Cardiac fibroblast (primary cell): ENCODE measurements at places on chromosomes 6 and 20.
A peak's percentile ranks its signal among the peaks of the same experiment; 100 is the strongest.

- peak; percentile 67 for DNase-seq
These were observed 150.5 kb upstream of the PRSS16 start for GRCh38 chr6:27096834-27097511.

GRCh38 chr20:38075161-38075998 is 41.8 kb downstream of the RPRD1B start:
- peak; percentile 6 for DNase-seq

DNA sequence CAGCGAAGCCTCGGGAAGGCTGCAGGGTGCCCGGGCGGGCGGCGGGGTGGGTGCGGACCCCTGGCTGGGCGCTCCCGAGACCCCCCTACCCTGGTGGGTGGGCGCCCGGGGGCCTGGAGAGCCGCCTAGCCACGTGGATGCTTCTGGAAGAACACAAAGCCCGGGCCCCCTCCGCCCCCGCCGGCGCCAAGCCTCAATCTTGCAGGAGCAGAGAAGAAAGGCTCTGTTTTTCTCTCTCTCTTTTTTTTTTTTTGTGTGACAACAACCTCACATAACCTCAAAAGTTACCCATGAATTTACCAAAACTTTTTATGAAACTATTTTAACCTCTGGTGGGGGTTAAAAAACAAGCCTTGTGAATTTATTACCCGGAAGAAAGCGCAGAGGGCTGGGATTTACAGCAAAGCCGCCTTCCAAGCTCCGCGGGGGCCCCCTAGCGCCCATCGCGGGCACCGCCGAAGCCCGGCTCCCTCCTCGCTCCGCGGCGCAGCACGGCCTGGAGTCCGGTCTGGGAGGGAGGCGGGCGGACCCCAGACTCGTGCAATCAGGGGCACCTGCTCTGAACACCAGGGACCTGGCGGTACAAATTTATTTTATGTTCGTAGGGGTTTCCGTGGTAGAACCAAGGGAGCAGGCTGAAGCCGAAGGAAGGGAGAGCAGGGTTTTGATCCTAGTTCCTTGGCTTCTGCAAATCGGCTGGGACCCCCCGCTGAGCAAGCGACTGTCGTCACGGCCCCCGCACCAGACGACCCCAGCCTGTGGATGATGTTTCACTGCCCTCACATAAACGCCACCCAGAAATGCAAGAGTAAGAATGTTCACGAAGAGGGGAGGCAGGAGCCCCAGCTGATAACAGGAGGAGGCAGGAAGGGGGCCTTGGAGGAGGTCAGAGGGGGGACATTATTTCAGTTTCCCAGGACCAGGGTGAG is 58.9 kb downstream of the ZNF831 start:
- peak; percentile 78 for DNase-seq

DNA sequence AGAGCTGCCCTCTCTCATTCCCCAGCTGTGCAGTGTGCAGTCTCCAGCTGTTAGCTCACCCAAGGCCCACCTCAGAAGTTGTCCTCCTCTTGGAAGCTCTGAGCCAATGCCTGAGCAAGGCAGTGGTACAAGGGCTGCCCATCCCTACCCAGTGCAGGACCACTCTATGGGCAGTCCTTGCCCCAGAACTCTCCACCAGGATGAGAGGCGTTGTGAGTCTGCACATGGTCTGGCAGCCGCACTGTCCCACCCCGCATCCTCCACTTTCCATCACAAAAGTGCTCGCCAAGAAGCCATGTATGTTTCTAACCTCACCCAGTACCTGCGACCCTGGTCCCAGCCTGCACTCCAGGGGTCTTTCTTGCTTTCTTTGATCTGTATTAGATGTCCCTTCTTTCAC is 175.1 kb upstream of the PMEPA1 start:
- no peak for DNase-seq

DNA sequence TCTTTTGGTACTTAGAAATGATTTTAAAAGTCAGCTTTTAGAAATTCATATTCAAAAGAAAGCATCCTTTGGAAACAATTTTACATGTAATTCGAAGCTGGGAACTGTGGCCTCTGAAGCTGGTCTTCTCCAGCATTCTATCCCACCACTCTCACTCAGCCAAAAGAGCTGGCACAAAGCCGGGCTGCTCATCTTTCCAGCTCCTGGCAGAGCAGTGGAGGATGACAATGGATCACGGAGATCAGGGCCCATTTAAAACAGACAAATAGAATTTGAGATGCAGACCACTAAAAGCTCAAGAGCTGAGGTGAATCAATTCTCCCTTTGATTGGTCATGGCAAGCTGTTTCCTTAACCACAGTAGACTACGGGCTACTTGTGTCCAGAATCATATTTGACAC is 60.6 kb downstream of the OTOR start:
- DNase-seq = no peak

- no peak for DNase-seq
These were observed 201.3 kb downstream of the ESR1 start for GRCh38 chr6:152008779-152009178.

GRCh38 chr20:47392015-47392720 is 35.7 kb upstream of the ZMYND8 start:
- DNase-seq = peak; percentile 99

- DNase-seq = no peak
These were observed 120.3 kb upstream of the TOP1 start for GRCh38 chr20:40908309-40908708.

DNA sequence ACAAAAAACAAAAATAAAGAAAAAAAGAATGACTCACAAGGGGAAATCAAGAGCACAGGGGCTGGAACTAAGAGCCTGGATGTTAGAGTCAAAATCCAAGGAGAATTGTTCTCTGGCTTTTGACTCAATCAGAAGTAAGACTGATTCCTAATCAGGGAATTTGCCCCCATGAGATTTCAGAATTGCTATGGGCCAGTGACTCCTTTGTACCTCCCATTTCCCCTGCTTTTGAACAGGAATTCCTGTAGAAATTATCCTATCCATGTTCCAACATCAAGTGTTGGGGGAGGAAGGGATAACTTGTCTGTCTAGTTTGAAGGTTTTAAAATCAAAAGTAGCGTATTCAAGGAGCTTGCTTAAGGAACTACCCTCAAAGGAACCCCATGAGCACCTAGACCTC is 396.7 kb downstream of the CDC5L start:
- no peak for DNase-seq

- no peak for DNase-seq
These were observed 2.2 kb downstream of the DLGAP4 start for GRCh38 chr20:36308353-36308752.

GRCh38 chr6:133408132-133408531 is 167.0 kb downstream of the EYA4 start:
- no peak for DNase-seq

DNA sequence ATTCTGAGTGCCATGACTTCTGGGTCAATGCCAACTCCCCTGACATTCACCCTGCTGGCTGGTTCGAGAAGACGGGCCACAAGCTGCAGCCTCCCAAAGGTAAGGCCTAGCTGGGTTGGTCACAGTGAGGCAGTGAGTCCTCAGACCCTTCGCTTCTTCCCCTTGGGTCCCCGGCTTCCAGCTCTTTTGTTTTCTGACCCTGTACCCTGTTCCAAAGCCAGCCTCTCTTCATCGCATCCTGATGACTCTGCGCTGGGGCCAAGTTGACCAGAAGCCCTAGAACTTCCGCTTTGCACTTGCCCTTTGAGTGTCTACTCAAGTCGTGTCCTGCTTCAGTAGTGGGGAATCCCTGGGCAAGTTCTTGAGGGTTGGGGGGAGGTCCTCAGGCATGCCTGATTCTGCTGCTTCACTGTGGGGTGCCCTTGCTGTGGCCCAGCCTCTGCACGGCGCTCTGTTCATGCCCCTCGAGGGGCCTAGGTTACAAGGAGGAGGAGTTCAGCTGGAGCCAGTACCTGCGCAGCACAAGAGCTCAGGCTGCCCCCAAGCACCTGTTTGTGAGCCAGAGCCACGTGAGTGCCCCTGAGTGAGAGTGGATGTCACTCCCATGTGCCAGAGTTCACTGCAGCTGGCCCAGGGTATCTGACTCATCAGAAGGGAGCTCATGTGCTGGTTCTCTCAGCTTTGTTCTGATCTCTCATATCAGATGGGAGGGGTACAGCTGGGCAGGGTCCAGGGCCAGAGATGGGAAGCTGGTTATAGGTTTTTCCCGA is 23.0 kb downstream of the L3MBTL1 start:
- DNase-seq = no peak

GRCh38 chr6:148959008-148959407 is 212.2 kb downstream of the UST start:
- no peak for DNase-seq

DNA sequence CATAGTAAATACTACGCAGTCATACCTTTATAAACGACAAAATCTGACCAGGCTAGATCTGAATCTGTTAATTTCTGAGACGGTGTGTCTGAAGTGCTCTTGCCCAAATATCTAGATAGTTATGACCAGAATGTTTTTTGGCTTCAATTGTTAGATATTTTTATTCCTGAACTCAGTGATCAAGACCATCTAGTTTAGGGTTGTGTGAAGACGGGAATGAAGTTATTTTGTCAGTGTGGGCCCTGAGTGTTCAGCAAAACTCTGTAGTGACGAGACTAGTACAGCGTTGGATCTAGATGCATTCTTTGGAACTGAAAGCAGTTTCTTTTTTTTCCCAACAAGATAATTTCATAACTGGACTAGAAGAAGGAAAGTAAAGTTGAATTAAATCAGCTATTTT is 3.1 kb downstream of the STXBP5 start:
- DNase-seq = peak; percentile 41

GRCh38 chr20:57594092-57594951 is 25.9 kb downstream of the ZBP1 start:
- DNase-seq = peak; percentile 43

- DNase-seq = peak; percentile 69
These were observed 104.6 kb upstream of the EXOC2 start for GRCh38 chr6:797479-798077.

DNA sequence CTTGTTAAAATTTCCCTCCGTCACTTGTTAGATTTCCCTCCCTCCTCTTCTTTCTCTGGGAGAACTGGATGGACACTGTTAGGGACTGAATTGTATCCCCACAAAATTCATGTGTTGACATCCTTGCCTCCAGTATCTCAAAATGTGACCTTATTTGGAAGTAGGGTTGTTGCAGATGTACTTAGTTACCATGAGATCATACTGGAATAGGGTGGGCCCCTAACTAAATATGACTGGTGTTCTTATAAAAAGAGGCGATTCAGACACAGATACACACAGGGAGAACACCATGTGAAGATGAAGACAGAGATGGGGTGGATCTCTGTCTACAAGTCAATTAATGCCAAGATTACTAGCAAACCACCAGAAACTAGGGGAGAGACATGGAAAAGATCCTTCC is 139.5 kb downstream of the ALDH8A1 start:
- DNase-seq = no peak

DNA sequence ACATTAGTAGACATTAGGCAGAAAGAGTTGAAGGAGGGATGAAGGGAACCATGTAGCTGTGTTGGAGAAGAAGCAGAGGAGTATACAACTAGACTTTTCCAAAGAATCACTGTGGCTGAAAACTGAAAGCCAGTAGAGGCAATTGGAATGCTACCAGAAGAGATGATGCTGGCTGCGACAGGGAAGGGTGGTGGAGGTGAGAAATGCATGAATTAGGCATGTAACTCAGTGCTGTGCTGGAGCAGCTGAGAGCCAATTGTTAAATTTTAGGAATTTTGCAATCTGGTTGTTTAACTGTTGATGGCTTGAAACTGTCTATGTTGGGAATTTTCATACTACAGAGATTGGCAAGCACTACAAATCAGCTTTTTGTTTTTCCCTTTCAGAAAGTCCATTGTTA is 35.8 kb upstream of the SIRPG start:
- DNase-seq = no peak

DNA sequence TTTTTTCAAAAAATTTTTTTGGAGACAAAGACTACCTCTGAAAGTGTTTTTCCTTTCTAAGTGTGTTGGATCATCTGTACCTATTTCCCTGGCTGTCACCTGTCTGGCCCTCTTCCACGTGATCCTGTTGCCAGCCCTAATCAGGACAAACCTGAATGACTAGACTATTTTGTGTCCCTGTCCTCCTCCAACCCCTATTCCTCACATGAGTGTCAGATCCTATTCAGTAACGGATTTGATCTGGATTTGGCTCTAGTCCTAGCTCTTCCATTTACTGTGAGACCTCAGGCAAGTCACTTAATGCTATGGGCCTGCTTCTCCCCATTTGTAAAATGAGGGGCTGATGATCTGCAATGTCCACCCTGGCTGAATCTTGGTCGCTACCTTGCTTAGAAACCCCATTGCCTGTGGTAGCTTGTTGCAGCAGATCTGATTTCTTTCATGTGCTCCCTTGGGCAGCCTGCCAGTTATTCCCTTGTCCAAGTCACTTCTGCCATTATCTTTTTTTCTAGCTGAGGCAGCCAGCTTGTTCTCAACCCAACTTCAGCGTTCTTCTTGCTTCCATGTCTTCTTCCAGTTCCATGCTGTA is 4.8 kb downstream of the PHF20 start:
- peak; percentile 79 for DNase-seq

DNA sequence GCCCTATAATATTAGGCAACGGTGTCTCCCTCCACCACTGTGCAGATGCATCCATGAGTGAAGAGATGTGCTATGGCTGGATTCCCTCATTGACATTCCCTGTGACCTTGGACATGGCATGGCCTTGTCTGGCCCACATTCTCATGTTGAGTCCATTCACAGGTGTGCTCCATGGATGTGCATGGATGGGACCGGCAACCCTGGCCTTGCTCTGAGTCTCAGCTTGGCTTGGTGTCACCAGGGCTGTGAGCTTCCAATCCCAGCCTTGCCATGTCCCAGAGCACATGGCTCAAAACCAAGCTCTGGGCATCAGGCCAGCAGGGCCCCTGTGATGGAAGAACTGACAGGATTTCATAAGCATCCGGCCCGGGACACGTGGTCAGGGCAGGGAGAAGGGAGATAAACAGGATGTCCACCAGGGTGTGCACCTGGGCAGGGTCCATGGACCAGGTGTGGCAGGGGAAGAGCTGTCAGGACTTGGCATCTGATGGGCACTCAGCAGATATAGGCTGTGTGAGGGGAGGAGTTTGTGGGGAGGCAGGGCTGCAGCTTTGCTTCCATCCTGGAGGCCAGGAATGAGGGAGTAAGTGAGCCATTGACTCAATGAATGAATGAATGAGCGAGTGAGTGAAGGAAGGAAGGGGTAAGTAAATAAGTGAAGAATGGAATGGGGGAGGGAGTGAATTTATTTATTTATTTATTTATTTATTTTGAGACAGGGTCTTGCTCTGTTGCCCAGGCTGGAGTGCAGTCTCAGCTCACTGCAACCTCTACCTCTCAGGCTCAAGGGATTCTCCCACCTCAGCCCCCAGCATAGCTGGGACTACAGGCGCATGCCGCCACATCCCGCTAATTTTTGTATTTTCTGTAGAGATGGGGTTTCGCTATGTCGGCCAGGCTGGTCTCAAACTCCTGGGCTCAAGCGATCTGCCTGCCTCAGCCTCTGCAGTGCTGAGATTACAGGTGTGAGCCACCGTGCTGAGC is 15.7 kb downstream of the NRSN2 start:
- DNase-seq = peak; percentile 95

DNA sequence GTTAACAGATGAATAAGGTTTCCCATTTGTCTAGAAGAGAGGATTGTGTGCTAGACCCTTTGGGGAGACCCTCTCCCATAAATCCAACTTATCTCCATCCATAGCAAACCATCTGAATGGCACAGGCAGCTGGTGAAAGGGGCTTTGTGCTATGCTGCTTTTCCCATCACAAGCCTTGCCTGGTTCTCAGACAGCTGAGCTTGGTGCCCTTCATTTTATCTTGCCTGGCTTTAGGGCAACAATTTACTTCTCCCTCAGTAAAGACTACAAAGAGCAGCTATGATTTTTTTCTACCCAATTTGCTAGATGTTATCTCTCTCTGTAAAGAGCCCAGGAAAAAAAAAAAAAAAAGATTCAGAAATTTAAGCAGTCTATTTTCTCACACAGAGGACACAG is 117.0 kb upstream of the COL21A1 start:
- DNase-seq = no peak
